ENCODE measurements at places on chromosomes 12 and 14. TPM values are rescaled to one million over a fixed set of nuclear protein-coding genes. Genes with fewer than 3 reads are reported as not detected.

The TCP11L2 gene
- 32.1 TPM for total RNA-seq

The TAPBPL gene
- total RNA-seq, result 22.2 TPM

The SOX5 gene
- 11.6 TPM for total RNA-seq

The AACS gene
- 15.4 TPM for total RNA-seq

The NRL gene
- total RNA-seq, result 3.0 TPM

The ACVR1B gene
- total RNA-seq, result 22.4 TPM

The GLIPR1L1 gene
- not detected for total RNA-seq

The GNPNAT1 gene
- 32.5 TPM for total RNA-seq

The GLT1D1 gene
- 0.13 TPM for total RNA-seq

The HPD gene
- total RNA-seq, result 3.3 TPM

The PZP gene
- total RNA-seq, result 1.2 TPM

The ITPK1 gene
- total RNA-seq, result 132 TPM

The ESR2 gene
- total RNA-seq, result not detected

The KERA gene
- total RNA-seq, result not detected

The ASPG gene
- total RNA-seq, result 0.33 TPM

The KLRK1 gene
- 1.2 TPM for total RNA-seq

The EMP1 gene
- 42.8 TPM for total RNA-seq

The TMTC1 gene
- 108 TPM for total RNA-seq

The POTEM gene
- not detected for total RNA-seq

The KLRC4 gene
- 0.83 TPM for total RNA-seq

The CLEC1B gene
- total RNA-seq, result not detected

The RNASE7 gene
- not detected for total RNA-seq

The OTX2 gene
- not detected for total RNA-seq

The CDC42BPB gene
- total RNA-seq, result 132 TPM

The SLC6A13 gene
- total RNA-seq, result not detected

The KLRB1 gene
- not detected for total RNA-seq

The GSG1 gene
- not detected for total RNA-seq

The MIP gene
- not detected for total RNA-seq

The GSKIP gene
- 10.4 TPM for total RNA-seq

The AICDA gene
- total RNA-seq, result not detected

The NANOG gene
- not detected for total RNA-seq

The HOXC12 gene
- not detected for total RNA-seq

The SERPINA4 gene
- total RNA-seq, result not detected

The ARHGAP5 gene
- total RNA-seq, result 187 TPM

The ZC2HC1C gene
- 7.1 TPM for total RNA-seq

The CLEC6A gene
- total RNA-seq, result not detected

The CCDC184 gene
- total RNA-seq, result 1.2 TPM

The PLEK2 gene
- total RNA-seq, result 0.40 TPM

The CAPZA3 gene
- not detected for total RNA-seq

The PLBD1 gene
- 6.9 TPM for total RNA-seq

The RASAL1 gene
- 0.17 TPM for total RNA-seq

The ANG gene
- 22.0 TPM for total RNA-seq

The SLC10A1 gene
- not detected for total RNA-seq

The CBLN3 gene
- 2.2 TPM for total RNA-seq

The OTOGL gene
- 2.0 TPM for total RNA-seq

The SERPINA10 gene
- not detected for total RNA-seq

The TSPAN8 gene
- 2.2 TPM for total RNA-seq

The NOXRED1 gene
- total RNA-seq, result not detected

The DBX2 gene
- not detected for total RNA-seq

The GAS2L3 gene
- 7.0 TPM for total RNA-seq

The SMCO2 gene
- not detected for total RNA-seq

The B4GALNT3 gene
- total RNA-seq, result 0.71 TPM

The TAS2R46 gene
- not detected for total RNA-seq

The ASCL1 gene
- not detected for total RNA-seq

Measured in esophagus muscularis mucosa (tissue), 4 donors.